Right lung (tissue), 10 donors: ENCODE measurements at places on chromosomes 5 and 9. TPM values are rescaled to one million over a fixed set of nuclear protein-coding genes. Genes with fewer than 3 reads are reported as not detected.
A peak's percentile ranks its signal among the peaks of the same experiment; 100 is the strongest.

The CYSRT1 gene
- polyA plus RNA-seq, result 0.96 TPM

The CCL27 gene
- polyA plus RNA-seq, result not detected

The TAF1L gene
- 0.09 TPM for polyA plus RNA-seq

The SMIM32 gene
- 0.50 TPM for polyA plus RNA-seq

The COX7C gene
- 984 TPM for polyA plus RNA-seq

The SOHLH1 gene
- polyA plus RNA-seq, result not detected

The ADAMTSL2 gene
- polyA plus RNA-seq, result 20.3 TPM

The PCDHA3 gene
- polyA plus RNA-seq, result 0.27 TPM

GRCh38 chr5:4100739-4101138 lies 505.1 kb downstream of the IRX1 start:
- no peak for DNase-seq

DNA sequence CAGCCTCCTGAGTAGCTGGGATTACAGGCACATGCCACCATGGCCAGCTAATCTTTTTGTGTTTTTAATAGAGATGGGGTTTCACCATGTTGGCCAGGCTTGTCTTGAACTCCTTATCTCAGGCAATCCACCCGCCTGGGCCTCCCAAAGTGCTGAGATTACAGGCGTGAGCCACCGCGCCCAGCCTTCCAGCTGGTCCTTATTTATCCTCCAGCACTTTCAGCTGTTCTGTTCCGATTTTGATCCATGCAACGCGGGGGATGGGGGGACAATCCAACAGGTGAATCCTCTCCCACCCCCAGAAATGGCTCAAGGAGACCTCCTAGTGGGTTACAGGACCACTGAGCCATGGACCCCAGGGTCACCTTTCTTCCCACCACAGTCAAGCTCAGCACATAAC lies 14.7 kb upstream of the CDKN2AIPNL start:
- DNase-seq, result no peak

DNA sequence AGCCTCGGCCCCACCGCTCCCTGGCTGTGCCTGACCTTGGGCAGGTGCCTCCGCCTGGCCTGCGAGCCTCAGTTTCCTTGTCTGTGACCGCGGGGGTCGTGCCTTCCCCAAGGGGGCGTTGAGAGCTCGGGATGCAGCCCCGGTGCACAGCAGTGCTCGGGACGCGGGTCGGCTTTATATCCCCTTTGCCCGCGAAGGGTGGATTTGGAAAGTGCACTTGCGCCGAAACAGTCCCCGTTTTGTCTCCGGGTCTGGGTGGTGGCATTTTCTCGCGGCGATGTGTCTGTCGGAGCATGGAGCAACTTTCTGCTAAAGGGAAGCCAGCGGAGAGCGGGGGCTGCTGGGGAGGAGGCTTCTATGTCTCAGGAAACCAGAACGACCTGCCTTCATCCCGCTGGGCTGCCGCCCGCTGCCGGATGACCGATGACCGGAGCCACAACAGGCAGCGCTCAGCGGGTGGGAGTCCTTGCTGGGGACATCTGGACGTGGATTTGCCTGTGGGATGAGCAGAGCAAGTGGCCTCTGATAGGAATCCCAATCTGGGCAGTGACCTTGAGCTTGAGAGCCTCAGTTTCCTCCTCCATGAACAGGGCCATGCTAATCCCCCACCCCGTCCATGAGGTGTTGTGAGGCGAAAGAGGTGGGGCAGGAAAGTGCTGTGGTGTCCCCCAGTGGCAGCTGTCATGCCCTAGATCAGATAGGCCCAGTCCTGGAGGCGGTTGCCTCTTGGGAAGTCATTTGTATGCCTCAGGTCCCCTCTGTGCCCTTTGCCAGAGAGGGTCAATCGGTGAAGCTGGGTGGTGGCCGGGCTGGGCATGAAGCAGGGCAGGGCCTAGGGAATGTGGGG lies 651 bp downstream of the HRH2 start:
- no peak for DNase-seq

- peak; percentile 26 for DNase-seq
Measured at GRCh38 chr9:96376891-96377874, 6.3 kb downstream of the SLC35D2 start.

- DNase-seq, result peak; percentile 14
Measured at GRCh38 chr9:135144581-135145170, 57.2 kb downstream of the OLFM1 start.

GRCh38 chr5:172361566-172362238 lies 78.1 kb upstream of the UBTD2 start:
- DNase-seq, result no peak

- no peak for DNase-seq
Measured at GRCh38 chr5:130974021-130974683, 190.9 kb downstream of the HINT1 start.

GRCh38 chr5:80078921-80079320 lies 43.8 kb downstream of the THBS4 start:
- DNase-seq, result no peak

DNA sequence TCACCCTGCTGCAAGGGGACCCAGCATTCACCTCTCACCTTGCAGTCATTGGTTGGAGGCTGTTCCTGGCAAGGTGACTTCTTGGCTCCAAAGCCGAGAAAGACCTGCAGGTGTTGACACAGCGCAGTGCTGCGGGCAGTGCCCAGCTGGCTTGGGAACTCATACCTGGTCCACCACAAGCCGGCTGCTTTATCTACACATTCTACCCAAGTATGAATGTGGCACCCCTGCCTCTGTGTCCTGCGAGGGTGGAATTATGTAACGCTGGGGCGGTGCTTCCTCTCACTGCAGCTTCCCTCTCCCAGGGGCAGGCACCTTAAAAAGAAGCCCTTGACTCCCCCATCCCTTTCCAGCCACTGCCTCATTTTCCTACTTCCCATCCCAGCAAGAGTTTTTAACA lies 2.5 kb upstream of the ZMYND19 start:
- DNase-seq, result no peak

DNA sequence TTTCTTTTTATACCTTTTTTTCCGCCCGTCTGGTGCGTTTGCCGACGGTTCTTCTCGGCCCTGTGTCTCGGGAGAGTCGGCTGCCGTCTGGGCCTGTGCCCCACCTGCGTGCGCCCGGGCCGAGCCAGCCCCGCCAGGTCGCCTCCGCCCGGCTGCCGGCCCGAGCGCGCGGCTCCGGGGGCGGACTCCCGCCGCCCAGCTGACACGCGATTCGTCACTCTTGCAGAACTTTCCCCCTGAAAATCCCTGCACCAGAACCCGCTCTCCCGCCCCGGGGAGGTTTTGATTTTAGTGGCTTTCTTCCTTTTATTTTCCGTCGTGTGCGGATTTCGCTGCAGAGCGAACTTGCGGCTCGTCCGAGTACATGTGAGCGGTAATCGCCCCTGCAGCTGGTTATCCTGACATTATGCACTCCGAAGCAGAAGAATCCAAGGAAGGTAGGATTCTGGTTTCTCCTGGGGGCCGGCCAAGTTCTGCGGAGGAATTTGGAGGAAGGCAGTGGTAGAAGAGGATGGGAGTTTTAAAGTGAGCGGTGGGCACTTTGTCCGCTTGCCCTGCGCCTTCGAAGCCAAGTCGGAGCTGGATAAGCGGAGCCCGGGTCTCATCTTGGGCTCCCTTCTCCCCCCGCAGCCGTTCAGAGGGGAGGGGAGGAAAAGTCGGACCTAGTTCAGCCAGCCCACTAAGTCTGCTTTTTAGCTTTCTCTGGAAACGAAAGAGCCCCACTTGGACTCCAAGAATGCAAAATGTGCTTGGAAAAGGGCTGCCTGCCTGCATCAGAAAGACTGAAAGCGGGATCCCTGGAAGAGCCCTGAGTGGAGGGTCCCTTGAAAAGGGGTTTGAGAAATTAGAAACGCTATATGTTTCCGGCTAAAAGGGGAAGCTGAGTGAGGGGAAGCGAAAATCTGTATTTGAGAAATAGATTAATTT lies at the start of gene TNFAIP8:
Gene TNFAIP8 (plus strand): TSS at position 335 of the 927 bp plus-strand sequence. CDS start 72 bp downstream, at position 407.
- peak; percentile 61 for DNase-seq

GRCh38 chr5:530001-530955 lies 6.0 kb upstream of the SLC9A3 start:
- DNase-seq, result no peak

DNA sequence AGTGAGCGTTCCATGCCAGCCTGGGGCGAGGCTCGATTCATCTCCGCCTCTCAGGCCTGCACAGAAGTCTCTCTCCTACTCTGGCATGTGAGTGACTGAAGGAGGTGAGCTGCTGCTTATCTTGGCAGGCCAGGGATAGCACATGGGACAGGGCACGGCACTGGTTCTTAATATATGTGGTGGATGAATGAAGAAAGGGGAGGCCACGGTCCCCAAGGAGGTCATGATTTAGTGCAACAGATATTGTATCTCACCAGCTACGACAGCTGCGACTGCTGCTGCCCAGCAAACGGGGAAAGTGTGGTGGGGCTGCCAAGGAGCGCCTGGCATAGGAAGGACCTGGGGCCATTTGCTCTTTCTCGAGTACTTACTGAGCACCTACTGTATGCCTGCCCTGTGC lies 19.3 kb upstream of the MAPK9 start:
- DNase-seq, result no peak

DNA sequence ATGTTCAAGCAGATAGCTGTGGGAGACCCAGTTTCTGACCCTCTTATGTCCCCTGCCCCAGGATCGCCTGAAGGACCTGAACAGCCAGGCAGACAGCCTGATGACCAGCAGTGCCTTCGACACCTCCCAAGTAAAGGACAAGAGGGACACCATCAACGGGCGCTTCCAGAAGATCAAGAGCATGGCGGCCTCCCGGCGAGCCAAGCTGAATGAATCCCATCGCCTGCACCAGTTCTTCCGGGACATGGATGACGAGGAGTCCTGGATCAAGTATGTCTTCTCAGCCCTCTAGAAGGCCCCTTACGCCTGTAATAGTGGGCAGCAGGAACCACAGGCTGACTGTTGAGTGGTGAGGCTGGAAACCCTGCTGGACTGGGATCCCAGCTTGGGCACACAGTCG lies 41.1 kb downstream of the DYNC2I2 start:
- DNase-seq, result no peak

DNA sequence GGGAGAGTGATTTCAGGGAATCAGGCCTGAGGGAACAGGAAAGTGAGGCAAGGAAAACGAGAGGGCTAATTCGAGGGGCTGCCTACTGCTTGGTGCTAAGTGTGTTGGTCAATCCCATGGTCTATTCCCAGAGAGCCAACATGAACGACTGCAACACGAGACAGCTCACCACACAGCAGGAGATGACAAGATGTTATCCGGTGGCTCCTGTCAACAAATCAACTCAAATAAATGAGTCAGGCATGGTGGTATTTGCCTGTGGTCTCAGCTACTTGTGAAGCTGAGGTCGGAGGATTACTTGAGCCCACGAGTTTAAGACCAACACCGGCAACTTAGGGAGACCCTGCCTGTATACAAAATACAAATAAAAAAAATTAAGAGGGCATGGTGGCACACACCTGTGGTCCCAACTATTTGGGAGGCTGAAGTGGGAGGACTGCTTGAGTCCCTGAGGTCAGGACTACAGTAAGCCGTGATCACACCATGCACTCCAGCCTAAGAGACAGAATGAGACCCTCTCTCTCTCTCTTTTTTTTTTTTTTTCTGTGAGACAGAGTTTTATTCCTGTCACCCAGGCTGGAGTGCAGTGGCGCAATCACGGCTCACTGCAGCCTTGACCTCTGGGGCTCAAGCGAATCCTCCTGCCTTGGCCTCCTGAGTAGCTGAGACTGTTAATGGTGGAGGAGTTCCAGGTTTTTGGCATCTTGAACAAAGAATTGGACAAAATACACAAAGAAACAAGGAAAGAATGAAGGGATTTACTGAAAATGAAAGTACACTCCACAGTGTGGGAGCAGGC lies 9.0 kb upstream of the FAF2 start:
- DNase-seq, result no peak

DNA sequence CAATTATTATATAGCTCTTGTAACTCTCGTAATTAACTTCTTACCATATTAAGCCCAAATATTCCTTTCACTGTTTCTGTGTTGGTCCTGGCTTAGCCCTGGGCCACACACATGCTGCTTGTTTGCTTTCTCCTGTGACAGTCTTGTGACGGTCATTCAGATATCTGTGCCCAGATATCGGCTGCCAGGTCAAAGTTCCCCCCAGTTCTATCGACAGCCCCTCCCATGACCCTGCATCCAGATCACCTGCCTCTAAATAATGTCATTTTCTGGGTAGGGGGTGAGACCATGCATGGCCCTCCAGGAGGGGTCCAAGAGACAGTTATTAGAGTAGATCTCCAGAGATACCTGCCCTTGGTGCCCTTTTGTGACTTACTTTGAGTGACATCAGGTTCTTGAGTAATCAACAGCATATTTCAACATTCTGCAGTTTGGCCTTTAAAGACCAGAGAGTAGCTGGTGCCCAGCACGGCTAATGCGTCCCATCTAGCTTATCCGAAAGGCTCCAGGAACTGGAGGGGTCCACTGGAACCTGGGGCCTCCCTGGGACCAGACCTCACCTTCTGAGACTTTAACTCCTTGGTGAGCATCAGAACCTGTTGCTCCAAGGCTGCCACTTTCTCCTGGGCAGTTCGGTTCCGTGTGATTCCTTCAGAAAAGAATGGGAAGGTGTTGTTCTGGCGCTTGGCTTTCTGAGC lies 26.9 kb downstream of the TBC1D2 start:
- DNase-seq, result no peak

DNA sequence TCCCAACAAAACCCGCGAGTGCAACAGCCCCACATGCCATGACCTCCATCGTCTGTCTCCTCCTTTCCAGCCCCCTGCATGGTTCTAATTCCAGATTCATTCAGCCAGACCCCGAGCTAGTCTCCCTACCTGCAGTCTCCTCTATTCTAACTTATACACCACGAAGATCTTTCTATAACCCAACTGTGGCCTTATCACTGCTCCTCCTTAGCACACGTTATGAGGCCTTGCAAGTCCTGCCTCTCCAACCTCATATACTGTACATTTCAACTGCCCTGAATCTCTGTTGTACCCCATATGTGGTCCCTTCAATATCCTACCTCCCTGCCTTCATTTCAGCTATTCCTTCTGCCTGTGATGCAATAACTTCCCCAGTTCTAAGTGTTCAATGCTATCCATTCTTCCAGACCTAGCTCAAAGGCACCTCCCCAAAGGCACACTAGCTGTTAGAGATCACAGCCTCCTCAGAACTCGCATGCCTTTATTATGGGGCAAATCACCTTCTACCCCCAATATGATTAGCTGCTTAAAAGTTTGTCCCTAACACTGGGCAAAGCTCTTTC lies 215.1 kb upstream of the TRIM32 start:
- DNase-seq, result no peak

- DNase-seq, result no peak
Measured at GRCh38 chr9:131839281-131840084, 99.6 kb upstream of the RAPGEF1 start.

DNA sequence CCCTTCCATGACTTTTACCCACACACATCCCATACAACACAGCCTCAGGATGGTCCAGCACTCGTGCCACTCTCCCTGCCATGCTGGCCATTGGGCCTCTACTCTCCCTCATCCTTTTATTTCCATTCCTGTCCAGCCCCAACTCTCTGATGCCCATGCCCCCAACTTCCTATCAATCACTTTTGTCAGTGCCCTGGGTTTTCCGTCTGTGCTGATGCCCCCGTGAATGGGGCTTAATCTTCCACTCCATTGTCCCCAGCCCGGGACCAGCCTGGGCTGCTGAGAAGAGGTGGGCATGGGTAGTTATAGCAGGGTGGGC lies 12.6 kb upstream of the ACSL6 start:
- no peak for DNase-seq
